CD4-positive, alpha-beta T cell treated with Interferon alpha-2 for 1 hour (primary cell): ENCODE measurements at places on chromosomes 5 and 9.

DNA sequence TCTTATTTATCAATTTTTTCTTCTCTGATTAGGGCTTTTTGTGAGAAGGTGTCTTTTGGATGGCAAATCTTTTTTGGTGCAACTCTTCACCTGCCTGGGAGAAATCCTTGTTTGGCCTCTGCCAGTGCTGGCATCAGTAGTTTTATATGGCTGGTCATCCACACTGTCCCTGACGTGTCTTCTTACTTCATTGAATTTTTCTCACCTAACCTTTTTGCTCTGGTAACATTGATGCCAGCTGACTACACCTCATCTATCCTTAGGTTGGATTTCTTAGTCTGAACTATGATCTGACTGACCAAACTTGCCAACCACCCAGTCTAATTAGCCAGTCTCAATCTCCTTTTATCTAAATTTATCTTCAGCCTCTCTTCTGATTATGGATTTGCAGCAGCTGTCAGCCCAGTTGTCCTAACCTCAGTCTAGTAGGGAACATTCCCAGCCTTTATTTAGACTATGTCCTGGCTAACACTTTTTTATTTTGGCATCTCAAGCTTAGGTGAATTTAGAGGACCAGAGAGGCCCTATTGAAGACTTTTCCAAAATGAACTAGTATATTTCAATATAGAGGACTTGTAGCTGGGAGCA is 10.6 kb upstream of the TMEM38B start:
- DNase-seq: no peak

DNA sequence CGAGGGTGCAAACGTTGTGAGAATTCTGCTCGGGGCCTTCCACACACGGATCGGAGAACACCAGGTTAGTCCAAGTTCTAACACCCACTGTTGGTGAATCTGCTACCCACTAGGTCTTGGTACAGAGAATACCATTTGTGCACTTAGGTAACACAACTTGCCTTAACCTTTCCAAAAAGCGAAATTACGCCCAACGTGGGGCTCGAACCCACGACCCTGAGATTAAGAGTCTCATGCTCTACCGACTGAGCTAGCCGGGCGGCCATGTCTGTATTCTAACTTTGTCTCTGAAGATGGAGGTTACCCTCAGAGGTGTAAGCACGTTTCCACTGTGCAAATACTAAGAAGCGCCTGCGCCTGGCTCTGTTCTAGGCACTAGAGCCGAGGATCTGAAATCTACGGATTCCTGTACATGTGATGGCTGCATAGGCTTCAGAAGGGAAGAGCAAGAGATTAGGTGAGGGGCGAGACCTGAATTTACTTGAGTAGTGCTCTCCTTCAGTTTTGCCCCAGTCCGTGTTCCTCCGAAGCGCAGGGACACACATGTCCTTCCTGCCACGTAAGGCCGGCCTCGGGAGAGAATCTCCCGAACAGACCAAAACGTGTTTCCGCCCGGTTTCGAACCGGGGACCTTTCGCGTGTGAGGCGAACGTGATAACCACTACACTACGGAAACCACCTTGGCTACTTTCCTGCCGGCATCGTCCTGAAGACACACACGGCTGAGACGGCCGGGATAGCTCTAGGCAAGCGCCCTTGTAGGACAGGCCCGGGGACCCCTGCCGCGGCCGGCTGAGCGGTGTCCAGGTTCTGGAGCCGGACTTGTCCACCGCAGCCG is 1.1 kb upstream of the TRIM41 start:
- peak; percentile 95 for DNase-seq

- DNase-seq: peak; percentile 23
Observed at GRCh38 chr5:127909066-127909465, 174.5 kb upstream of the SLC12A2 start.

GRCh38 chr5:133340822-133341221 is 271.5 kb downstream of the FSTL4 start:
- DNase-seq: no peak

GRCh38 chr9:25481372-25481771 is 196.9 kb downstream of the TUSC1 start:
- DNase-seq: no peak

DNA sequence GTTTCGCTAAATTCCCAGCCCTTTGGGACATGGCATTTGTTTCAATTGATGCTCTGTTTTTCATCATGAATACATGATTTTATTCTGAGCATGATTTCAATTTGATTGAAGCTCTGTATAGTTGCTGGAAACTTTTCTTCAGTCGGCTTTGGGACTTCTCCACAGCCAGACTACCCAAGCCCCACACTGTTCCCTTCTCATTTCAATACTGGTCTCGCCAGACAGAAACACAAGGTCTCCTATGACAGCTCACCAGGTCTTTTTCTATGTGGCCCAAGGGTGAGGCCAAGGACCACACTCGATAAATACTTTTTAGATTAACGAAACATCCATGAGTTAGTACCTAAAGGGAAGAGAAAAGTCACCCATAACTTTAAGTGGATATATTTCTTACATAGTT is 132.2 kb downstream of the ARL15 start:
- no peak for DNase-seq

- no peak for DNase-seq
Observed at GRCh38 chr5:65305913-65306312, 175.8 kb downstream of the ADAMTS6 start.

DNA sequence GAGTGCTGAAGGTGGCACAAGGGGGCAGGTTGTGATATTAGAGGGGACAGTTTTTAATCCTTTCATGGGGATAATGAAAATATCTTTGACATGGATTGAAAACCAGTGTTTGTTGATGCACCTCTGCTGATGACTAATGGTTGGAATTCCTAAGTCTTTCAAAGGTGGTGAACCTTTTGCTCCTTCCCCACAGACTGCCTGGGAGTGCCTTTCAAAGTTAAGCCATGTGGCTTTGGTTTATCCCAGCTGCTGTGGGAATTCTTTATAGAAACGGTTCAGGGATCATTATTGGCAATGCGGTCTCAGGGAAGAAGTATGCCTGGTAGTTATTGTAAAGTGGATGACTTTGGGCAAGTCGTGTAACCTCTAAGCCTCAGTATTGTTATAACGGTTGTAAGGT is 45.7 kb downstream of the PIP5K1B start:
- no peak for DNase-seq

DNA sequence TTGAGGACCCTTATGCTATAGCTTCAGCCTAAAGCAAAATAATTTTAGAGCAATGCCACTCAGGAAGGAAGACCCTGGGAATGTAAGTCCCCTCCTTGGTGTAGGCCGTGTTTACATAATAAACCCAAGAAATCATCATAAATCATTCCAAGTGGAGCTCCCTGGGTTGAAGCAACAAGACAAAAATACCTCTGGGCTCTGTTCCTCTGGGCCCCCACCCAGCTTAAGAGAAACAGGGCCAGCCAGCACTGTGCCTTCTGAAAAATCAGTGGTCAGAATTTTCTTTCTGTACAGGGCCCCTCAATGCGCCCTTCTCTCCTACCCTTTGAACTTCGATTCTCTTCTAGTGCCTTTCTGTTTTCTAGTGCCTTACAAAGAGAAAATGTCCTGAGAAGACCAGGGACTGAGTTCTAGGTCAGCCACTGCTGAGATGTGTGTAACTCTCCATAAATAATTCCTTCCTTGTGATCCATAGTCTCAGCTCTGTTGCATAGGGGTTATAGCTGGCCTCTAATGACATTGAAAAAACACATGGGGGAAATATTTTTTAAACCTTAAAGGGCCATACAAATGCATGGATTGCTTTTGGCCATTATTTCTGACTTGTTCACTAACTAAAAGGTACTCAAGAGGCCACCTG is 101.0 kb downstream of the ADRB2 start:
- no peak for DNase-seq

GRCh38 chr5:151196556-151197290 is 27.2 kb downstream of the CCDC69 start:
- DNase-seq: peak; percentile 30

GRCh38 chr5:68319706-68320412 is 104.3 kb downstream of the PIK3R1 start:
- DNase-seq: no peak
